ENCODE measurements at places on chromosomes 5 and 9. TPM values are rescaled to one million over a fixed set of nuclear protein-coding genes. Genes with fewer than 3 reads are reported as not detected.

Gene LAMC3
- 2.1 TPM for total RNA-seq

Gene EMB
- 0.57 TPM for total RNA-seq

Gene LHX3
- not detected for total RNA-seq

Gene ANKRD34B
- total RNA-seq = not detected

Gene CDX1
- total RNA-seq = 0.57 TPM

Gene PCDHGB5
- total RNA-seq = 27.4 TPM

Gene KCNV2
- total RNA-seq = not detected

Gene F2RL1
- total RNA-seq = 209 TPM

Gene NRARP
- total RNA-seq = 0.43 TPM

Gene PTRH1
- 21.2 TPM for total RNA-seq

Gene ANKRD55
- 0.44 TPM for total RNA-seq

Gene RALGDS
- total RNA-seq = 16.4 TPM

Gene PITX1
- 76.3 TPM for total RNA-seq

Gene TRMO
- 13.3 TPM for total RNA-seq

Gene LCN9
- total RNA-seq = not detected

Gene SLC6A7
- total RNA-seq = under 0.01 TPM

Gene RASGEF1C
- total RNA-seq = not detected

Gene SPINK13
- not detected for total RNA-seq

Gene SAXO1
- not detected for total RNA-seq

Gene STXBP1
- 44.4 TPM for total RNA-seq

Gene FBP2
- total RNA-seq = not detected

Gene WNT8A
- total RNA-seq = not detected

Gene MRPL50
- total RNA-seq = 6.3 TPM

Gene ACTL7A
- not detected for total RNA-seq

Gene NDFIP1
- total RNA-seq = 44.9 TPM

Gene ROPN1L
- total RNA-seq = 0.29 TPM

Gene CXCL14
- 0.14 TPM for total RNA-seq

Gene RLN2
- not detected for total RNA-seq

Gene PCDHGA8
- total RNA-seq = 3.3 TPM

Gene FCN2
- total RNA-seq = not detected

Gene LCN12
- not detected for total RNA-seq

Gene CEMIP2
- total RNA-seq = 607 TPM

Gene ARHGAP26
- 3.1 TPM for total RNA-seq

Gene SLC4A9
- total RNA-seq = not detected

Gene NUTM2F
- total RNA-seq = not detected

Gene PLPP7
- 4.3 TPM for total RNA-seq

Gene TXNDC8
- total RNA-seq = not detected

Gene IL7R
- total RNA-seq = 31.1 TPM

Gene PCDHA10
- total RNA-seq = 0.14 TPM

Gene TMEM215
- not detected for total RNA-seq

Gene SLC46A2
- total RNA-seq = not detected

Gene ALDH1A1
- 3.5 TPM for total RNA-seq

Gene PCDHA11
- 0.57 TPM for total RNA-seq

Gene BAAT
- total RNA-seq = not detected

Gene MARCHF6
- total RNA-seq = 54.1 TPM

Gene GMCL2
- total RNA-seq = not detected

Gene CSNK1G3
- total RNA-seq = 64.8 TPM

Gene ADAMTSL2
- 0.57 TPM for total RNA-seq

Gene PCDHB3
- 0.29 TPM for total RNA-seq

Gene FGD3
- not detected for total RNA-seq

Gene AKNA
- total RNA-seq = 12.9 TPM

Gene MEIKIN
- total RNA-seq = not detected

Gene LRRC19
- total RNA-seq = not detected

Gene LIFR
- total RNA-seq = 105 TPM

Gene HAVCR2
- total RNA-seq = 0.22 TPM
